GM23248 (cell line): ENCODE measurements at places on chromosomes 7 and 10. TPM values are rescaled to one million over a fixed set of nuclear protein-coding genes. Genes with fewer than 3 reads are reported as not detected.
A peak's percentile ranks its signal among the peaks of the same experiment; 100 is the strongest.

GRCh38 chr10:70493660-70494234 is 15.2 kb downstream of the PALD1 start:
- no peak for DNase-seq

DNA sequence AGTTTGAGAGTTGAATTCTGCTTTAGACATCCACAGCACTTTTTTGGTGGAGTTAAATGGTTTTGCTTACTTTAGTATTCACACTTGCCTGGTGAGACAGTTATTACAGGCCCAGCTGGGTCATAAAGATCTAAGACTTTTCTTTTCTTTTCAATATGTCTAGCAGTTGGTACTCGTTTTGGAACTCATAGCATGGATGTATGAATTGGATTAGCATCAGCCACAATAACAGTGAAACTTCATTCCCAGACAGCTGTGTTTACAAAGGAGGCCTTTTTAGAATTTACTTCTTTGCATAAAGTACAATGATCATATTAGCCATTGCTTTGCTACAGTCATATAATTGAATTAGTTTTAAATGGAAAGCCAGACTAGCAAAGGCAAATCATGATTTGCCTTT is 168.4 kb upstream of the DKK1 start:
- DNase-seq, result no peak

- no peak for DNase-seq
These were observed 127.3 kb downstream of the TRIL start for GRCh38 chr7:28830846-28831245.

GRCh38 chr7:156994417-156994816 is 16.0 kb downstream of the MNX1 start:
- DNase-seq, result no peak

DNA sequence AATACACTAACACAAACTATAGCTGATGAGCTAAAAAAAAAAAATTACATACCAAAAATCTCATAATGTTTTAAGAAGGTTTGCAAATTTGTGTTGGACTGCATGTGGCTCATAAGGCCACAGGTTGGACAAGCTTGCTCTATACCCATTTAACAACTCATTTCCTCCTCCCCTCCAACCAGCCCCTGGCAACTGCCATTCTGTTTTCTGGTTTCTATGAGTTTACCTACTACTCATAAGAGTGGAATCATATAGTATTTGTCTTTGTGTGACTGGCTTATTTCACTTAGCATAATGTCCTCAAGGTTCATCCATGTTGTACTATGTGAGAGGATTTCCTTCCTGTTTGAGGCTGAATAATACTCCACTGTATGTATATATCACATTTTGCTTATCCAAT is 100.4 kb upstream of the ARHGAP21 start:
- peak; percentile 4 for DNase-seq

DNA sequence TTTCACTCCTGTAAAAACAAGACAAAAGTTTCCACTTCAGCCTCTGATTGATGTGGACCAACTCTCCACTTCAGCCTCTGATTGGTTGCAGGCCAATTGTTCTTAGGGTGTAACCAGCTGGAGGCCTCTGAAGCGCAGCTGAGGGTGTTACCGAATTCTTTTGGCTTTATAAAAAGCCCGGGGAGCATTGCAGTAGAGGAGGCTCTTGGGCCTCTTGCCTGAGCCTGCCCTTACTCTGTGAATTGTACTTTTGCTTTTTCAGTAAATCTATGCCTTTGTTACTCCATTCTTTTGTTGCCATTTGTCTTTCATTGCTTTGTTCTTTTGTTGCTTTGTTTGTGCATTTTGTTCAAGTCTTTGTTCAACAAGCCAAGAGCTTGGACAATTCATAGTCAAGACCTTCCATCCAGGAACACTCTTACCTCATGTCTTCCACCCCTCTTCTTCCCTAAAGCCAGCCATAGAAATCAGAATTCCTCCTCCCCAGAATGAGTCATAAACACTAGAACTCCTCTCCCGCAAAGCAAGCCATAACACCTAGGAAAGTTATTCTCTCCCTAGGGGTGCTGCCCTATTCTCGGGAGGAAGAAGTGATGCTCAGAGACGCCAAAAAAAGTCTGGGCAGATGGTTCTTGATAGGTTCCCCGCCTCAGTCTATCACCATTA is 53.5 kb upstream of the ARMC3 start:
- no peak for DNase-seq

DNA sequence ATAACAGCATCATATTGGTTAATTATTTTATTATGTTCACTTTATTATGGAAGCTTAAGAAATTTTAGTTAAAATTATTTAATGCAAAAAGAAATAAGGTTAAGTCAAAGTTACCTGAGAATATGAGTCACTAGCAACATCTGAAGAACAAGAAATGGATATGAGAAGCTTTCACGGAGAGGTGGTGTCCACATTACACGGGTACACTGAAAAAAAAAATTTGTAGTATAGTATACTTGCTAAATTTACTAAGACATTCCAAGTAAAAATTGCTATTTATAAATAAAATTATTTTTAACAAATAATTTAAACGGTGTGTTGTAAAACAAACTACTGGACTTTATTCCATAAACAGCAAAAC is 63.9 kb downstream of the DPY19L1 start:
- DNase-seq, result no peak

DNA sequence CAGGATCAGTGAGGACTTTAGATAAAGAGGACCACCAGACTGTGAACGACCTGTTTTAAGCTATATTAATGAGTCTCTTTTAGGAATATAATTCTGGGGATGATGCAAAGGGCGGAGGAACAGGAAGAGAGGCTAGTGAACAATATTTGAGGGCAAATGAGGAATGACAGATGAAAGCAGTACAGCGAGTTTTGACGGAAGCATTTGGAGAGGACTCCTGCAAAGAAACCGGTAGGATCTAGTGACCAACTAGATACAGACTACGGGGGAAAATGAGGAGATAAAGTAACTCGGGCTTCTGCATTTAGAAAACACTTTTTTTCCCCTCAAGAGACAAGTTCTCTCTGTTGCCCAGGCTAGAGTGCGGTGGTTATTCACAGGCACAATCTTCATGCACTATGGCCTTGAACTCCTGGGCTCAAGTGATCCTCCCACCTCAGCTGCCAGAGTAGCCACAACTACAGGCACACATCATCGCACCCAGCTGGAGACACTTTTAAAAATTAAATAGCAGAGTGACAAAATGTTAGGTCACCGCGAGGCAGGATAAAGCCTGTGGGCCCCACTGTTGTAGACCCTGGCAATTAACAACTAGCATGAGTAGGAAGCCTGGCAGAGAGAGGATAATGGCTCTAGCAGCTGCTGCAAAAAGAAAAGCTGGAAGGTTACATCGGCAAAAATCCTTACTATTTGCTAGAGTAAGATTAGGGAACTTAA is 143.2 kb downstream of the SRPK2 start:
- DNase-seq, result peak; percentile 14

DNA sequence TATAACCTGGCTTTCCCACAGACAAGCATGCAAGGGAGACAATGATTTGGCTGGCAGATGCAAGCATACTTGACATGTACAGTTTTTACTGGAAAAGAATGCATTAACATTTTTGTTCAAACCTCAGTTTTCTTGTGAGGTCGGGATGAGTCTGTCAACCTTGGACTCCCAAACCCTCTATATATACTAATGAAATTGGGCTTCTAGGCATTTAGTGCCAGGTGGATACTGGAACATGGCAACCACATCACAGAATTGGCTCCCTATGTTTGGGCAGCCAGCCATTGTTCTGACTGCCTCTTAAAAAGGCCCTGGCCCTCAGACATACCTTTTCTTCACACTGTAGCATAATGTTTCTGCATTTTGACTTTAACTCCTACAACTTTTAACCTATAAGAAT is 39.1 kb downstream of the CDK6 start:
- peak; percentile 29 for DNase-seq

DNA sequence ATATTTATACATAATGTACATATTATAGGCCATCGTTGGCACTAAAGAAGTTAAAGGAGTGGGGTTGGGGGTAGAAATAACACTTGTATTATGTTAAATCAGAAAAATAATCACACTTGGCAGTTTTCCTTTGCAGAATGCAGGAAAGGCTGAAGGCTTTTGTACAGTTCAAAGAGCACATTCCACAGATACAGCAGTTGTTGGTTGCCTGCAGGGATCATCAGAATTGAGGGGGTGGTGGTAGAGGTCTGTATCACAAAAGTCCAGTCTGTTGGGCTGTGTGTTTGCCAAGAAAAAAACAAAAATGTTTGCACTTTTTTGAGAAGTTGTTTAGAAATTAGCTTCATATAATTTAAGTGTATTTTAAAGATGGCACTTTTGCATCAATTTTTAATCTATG is 231.8 kb upstream of the FOXP2 start:
- DNase-seq, result no peak

GRCh38 chr7:129698516-129699418 is 87.2 kb downstream of the NRF1 start:
- DNase-seq, result no peak

GRCh38 chr7:30078280-30078679 is 50.1 kb downstream of the PLEKHA8 start:
- DNase-seq, result no peak

- peak; percentile 28 for DNase-seq
These were observed 95.7 kb downstream of the PKD1L1 start for GRCh38 chr7:47852330-47853245.

DNA sequence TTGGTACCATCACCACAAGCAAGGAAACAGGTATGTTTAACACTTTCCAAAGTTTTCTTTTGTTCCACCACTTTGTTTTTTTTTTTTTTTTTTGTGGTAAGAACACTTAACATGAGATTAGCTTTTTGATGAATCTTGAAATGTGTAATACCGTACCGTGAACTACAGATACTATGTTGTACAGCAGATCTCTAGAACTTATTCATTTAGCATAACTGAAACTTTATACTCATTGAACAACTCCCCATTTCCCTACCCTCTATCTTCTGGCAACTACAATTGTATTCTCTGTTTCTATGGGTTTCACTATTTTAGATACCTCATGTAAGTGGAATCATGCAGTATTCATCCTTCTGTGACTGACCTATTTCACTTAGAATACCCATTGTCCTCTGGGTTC is 162.7 kb upstream of the ITGB1 start:
- no peak for DNase-seq

The LIPK gene
- polyA plus RNA-seq, result not detected in 2 replicates

The POLD2 gene
- 164 and 166 TPM in 2 replicates for polyA plus RNA-seq

The ACTR3C gene
- polyA plus RNA-seq, result not detected in 2 replicates

The SPDYE1 gene
- 0.28 and 0.60 TPM in 2 replicates for polyA plus RNA-seq
